ENCODE measurements at places on chromosomes 2 and 18.

GRCh38 chr2:190529486-190530247 lies 4.9 kb downstream of the NEMP2 start:
- DNase-seq: no peak

- DNase-seq: no peak
Measured at GRCh38 chr2:135055182-135055786, 3.2 kb downstream of the RAB3GAP1 start.

DNA sequence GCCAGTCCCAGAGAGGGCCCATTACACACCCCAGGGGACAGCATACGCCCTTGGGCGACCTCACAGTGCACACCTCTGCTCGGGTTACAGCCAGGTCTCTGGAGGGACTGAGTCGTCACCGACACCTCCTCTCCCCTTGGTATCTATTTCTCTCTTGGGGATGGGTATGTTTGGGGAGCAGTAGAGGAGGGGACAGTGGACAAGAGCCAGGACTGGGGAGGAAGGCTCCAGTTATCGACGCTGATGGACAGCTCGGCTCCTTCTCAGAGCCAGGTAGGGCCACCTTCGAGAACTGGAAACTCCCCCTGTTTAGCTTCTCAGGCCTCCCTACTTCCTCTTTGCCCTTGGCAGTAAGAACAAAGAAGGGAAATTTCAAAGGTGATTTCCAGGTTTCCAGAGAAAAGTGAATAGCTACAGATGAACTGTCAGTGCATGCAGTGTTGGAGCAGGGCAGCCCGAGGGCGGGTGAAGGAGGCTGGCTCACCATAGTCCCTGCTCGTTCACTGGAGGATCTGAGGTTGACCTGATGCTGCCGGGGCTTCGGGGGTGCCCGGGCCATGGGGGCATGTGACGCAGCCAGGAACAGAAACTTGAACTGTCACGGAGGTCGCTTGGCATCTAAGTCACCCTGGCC lies 4.4 kb upstream of the SEMA4C start:
- DNase-seq: no peak

GRCh38 chr2:100252811-100253698 lies 69.2 kb downstream of the LONRF2 start:
- DNase-seq: no peak

DNA sequence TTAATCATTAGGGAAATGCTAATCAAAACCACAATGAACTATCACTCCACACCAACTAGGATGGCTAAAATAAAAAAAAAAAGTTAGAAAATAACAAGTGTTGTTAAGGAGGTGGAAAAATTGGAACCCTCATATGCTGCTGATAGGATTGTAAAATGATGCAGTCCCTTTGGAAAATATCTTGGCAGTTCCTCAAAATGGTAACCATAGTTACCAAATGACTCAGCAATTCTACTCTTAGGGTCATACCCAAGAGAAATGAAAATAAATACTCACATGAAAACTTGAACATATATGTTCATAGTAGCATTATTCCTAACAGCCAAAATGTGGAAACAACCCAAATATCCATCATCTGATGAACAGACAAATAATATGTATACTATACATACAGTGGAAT lies 15.7 kb upstream of the ACVR2A start:
- DNase-seq: no peak

- DNase-seq: no peak
Measured at GRCh38 chr2:135096665-135097446, 44.8 kb downstream of the RAB3GAP1 start.

- no peak for DNase-seq
Measured at GRCh38 chr2:44362207-44363015, 664 bp downstream of the CAMKMT start.

GRCh38 chr2:75226099-75226498 lies 26.8 kb upstream of the TACR1 start:
- DNase-seq: no peak

DNA sequence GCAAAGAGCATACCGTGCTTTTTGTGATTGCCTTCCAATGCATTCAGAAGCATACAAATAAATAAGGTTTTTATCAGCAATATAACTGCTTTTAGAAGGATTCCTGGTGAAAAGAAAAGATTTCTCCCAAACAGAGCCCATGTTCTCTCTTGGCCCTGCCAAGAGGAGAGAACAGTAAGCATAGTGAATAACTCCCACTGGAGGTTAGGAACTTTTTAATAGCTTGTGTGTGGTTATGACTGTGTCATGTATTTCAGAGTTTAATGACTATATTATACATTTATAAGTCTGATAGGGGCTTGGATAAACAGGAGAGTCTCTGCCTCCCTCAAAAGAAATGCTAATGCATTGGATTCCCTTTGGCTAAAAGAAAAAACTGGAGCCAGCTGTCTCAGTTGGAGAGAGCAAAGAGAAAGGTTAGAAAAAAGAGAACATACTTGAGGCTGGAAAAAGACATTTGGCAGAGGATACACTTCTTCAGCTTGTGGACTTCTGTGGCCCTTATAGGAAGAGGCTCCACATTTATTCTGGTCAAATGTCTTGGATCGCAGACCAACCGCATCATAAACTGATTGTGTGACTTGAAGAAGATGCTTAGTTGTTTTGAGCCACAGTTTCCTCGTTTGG lies 63.0 kb upstream of the SPRED2 start:
- DNase-seq: no peak

DNA sequence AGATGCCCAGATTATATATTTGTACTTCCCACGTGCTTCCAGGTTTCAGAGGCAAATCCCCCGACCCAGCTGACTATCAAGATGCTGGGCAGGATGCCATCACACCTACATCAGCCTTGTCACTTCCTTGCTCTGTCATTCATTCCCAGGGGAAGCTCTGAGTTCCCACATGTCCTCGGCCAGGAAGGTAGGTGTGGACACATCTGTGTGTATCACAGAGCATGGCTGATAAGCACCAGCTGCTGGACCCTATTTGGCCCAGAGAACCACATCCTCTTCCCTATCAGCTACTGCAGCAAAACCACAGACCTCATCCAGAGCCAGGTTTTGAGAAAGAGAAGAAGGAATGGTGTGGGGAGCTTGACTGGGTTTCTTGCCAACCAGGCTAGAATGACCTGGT lies 31.9 kb upstream of the ITGA6 start:
- DNase-seq: no peak

- DNase-seq: no peak
Measured at GRCh38 chr2:28929581-28929980, 35.1 kb downstream of the WDR43 start.

DNA sequence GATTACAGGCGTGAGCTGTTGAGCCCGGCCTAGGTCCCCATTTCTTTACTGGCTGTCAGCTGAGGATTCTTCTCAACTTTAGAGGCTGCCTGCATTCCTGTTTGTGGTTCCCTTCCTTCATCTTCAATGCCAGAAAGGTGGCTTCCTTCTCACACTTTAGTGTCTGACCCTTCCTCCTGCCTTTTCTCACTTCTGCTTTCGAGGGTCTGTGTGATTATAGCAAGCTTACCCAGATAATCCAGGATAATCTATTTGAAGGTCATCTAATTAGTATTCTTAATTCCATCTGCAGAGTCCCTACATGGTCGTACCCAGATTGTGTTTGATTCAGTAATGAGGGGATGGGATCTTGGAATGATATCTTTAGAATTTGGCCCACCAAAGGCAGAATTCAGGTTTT lies 157.4 kb downstream of the TANC1 start:
- no peak for DNase-seq

- no peak for DNase-seq
Measured at GRCh38 chr2:126736133-126736874, 80.3 kb downstream of the GYPC start.

DNA sequence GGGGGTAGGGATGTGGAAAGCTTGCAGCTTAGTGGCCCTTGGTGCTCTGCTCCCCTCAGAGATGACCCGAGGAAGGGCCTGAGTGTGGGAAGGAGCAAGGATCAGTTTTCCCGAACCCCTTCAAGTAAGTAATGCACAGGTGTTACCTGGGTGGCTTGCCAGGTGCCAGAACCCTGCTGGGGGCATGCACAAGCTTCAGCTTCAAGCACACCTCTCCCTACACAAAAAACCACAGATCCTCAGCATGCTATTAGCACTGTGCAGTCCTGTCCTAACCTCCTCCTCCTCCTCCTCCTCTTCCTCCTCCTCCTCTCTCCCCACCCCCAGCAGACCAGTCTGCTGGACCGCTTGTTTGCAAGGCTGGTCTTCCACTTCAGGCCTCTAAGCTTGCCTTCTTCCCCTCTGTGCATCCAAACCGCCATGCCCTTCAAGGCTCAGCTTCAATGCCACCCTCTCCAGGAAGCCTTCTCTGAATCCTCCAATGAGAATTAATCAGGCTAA lies 114.8 kb downstream of the ACAA2 start:
- DNase-seq: no peak

DNA sequence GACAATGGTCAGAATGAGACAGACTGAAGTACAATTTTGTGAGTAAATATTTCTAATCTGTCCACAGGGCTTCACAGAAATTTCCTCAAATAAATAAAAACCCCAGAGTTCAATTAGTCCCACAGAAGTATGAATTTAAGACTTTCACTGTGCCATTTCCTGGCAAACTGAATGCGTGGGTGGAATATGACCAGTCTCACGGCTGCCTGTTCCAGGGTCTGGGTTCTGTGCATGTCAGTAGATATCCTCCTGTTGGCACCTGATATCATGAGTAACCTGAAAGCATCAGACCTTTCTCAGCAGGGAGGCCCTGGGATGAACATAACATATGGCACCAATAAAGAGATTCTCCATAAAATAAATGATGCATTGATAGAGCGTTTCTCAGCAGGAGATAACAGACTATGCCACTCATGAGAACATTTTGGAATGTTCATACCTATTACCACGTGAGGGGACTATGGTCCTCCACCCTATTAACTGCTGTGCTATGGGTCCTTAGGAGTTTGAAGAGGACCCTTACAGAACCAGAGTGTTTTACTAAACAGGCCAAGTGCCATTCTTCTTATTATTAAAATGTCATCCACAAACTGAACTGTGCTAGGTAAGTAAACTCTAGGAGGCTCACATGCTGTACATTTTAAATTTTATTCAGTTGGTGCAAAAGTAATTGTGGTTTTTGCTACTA lies 10.6 kb upstream of the MALL start:
- no peak for DNase-seq

DNA sequence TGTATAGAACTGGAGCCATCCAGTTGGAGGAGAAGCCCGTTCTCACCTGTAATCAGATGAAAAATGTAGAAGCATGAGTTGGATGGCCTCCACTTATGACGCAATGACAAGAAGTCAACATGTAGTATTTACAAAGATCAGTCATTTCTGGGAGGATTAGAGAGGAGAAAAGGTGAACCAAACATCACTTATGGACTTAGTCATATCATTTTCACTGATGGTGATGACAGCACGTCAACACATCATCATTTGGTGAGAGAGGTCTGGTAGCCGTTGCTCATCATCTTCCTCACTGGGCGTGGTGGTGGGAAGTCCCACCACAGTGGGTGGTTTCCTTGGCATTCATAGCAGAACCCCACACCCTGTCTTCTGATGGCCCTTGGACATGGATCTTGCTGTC lies 264.2 kb upstream of the EPAS1 start:
- DNase-seq: no peak

DNA sequence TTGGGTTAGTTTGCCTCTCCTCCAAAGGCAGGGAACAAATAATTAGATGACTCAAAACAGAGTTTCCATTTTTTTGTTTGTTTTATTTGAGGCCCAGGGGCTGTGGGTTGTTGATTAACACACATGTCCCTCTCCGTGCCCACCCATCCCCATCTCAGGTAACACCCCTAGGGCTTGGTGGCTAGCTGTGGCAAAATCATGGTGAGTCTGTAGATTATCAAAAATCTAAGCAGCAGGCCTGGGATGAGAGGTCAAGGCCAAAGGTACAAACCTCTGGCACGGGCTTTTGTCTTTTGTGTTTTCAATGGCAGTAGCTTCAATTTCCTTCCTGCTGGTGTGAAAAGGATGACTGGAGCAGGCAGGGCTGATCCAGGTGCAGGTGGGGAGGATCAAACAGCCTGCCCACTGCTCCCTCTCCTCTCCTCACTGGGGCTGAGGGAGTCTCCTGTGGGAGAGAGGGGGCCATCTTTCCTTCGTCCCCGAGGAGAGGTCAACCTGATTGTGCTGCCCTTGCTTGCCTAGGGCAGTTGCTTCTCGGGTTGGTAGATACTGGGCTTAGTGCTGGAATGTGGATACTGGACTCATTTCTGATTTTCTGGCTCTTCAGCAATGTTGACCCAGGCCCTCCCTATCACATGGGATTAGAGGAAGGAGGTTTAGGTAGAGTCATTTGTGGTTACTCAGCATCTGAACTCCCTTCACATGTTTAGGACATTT lies 31.9 kb upstream of the EML4 start:
- DNase-seq: no peak

- no peak for DNase-seq
Measured at GRCh38 chr2:69036926-69037325, 23.9 kb downstream of the ANTXR1 start.

DNA sequence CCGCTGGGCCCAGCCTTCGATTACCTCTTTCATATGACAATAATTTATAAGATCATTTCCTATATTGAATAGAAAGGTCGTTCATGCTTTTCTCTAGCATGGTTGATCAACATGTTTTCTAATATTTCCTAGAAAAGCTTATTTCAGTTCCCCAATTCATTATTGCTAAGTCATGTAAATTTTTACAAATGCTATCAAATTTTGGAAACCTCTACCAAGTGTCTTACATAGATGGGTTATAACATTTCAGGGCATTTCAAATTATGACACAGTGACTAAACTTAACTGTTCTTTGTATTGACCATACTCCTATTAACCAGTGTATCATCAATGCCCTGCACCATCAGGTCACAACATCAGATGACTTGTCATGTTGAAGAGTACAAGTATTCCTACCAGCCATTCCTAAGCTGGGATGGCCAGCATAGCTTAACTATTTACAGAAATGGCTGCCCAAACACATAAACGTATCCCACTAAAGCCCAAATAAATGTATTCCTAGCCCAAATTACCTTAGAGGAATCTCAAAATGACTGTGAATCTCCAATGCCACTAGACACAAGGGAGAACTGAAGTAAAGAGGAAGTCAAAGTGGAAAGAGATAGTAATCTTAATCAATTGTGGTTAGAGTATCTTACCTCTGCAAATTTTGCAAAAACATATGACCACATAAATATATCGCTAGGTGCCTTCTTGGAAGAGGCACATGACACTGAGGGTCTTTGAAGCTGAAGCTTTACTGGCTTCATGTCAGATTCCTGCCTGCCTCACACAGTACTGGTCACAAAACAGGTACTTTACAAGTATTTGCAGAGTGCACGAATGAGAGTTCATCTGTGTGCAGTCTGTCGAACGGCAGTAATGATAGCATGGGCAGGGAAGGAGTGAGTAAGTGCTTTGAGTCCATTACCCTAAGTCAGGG lies 87.3 kb upstream of the TLK1 start:
- DNase-seq: no peak

DNA sequence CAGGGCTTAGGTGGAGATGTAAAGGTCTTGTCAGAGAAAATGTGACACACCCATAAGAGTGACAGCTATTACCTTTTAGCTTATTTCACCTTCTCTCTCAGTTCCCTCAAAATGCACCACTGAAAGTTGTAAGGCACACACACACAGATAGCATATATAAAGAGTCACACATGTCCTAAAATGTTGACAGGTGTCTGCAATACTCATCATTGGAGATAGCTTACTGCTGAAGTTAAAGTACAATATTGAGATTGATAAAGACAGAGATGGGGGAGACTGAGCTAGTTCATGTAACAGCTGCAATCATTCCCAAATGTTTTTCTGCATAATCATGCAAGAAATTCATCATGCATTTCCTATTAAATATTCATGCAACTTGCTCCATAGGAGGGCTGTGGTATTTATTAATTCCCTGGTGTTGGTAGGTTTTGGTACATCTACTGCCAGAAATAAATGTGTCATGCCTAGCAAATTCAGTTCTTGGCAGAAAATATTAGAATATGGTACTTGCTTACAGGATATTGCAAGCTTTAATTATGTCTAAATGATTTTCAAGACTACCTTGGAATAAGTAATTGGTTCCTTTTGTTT lies 118.8 kb upstream of the RBMS1 start:
- DNase-seq: no peak
